ENCODE measurements at places on chromosomes 2 and 18.

DNA sequence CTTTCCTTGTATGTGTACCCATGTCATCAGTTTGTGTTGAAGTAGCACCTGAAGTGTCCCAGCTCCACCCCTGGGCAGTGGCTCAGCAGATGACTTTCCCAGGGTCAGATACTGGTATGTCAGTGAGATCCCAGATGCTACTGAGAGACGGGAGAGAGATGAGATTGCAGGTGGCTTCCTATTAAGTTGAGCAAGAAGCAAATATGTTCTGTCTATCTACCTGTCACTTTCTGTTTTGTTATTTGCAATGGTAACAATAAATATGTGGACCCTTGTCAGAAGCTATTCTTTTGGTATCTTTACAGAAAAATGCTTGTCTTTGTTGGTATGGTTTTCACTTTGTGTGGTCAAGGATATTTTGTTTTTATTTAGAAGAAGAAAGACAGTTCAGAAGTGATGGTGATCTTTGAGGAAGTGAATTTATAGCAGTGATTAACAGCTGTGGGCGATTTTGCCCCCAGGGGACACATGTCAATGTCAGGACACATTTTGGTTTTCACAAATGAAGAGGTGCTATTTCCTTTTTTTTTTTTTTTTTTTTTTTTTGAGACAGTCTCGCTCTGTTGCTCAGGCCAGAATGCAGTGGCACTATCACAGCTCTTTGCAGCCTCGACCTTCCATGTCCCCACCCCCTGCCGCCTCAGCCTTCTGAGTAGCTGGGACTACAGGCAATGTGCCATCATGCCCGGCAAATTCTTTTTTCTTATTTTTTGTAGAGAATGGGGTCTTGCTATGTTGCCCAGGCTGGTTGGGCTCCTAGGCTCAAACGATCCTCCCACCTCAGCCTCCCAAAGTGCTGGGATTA lies 21.4 kb downstream of the MGAT5 start:
- DNase-seq: no peak

- no peak for DNase-seq
Observed at GRCh38 chr2:226687641-226688253, 111.9 kb downstream of the IRS1 start.

DNA sequence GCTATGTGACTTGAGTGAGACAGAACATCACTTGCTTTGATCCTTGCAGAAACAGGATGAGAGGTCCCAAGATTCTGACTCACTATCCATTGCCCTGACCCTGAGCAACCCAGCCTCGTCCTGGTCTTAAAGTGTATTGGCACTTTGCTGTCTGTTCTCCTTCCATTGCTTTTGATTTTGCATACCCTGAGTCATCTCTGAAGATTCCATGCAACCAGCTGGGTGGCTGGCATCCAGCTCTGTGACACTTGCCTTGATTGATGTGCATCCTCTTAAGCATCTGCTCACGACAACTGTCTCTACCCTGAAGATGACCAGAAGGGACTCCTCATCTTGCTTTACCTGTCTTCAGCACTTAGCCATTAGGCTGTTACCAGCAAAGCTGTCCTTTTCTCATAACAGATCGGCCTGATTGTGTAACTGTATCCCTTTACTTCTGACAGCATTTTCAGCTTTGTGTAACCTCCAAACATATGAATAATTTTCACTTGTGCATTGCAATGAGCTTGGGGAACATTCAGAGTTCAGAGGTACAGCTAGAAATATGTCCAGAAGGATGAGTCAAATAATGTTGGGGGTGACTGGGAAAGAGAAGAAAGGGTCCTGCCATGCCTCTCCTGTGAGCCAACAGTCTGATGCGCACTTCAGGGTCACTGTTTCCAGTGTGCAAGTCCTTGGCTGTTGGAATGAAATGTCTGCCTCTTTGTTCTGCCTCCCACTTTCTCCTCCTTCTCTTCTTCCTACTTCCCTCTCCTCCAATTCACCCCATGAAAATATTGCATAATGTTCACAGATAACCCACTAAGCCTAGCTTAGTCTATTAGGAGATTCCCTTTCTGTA lies 249.7 kb upstream of the OSR1 start:
- no peak for DNase-seq

DNA sequence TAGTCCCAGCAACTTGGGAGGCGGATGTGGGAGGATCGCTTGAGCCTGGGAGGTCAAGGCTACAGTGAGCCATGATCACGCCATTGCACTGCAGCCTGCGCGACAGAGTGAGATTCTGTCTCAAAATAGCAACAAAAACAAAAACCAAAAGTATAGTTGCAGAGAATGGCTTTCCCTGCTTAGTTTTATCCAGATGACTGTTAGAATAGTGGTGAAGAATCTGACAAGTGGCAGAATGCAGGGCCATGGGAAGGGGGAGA lies 53.8 kb downstream of the NEDD4L start:
- no peak for DNase-seq

DNA sequence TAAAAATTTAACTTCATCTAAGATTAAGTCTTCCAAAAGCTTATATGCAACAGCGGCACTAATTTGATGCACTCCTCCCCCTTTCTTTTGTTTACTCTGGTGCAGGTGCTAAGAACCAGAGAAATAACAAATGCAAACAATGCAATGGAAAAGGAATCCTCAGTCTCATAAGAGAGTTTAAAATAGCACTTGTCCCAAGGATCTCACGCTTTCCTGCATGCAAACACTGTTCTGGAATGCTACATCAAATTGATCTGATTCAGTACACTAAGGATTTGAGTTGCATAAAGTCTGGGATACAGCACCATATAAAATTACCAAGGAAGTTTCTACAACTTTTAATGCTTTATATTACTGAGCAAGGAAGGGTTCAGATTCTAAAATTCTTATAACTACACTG lies 50.5 kb downstream of the SEPTIN10 start:
- no peak for DNase-seq

DNA sequence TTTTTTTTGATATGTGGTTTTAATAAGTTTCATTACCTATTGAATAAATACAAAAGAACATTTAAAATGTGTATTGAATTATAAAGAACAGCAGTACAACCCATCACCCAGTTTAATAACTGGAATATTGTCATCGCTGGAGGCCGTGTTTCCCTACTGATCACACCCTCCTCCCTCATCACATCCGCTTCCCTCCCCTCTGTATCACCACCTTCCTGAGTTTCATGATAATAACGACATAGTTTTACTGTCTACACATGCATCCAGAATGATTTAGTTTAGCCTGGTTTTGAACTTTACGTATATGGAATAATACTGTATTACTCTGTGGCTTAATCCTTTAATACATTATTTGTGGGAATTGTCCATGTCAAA lies 2.1 kb downstream of the SERPINB8 start:
- no peak for DNase-seq

DNA sequence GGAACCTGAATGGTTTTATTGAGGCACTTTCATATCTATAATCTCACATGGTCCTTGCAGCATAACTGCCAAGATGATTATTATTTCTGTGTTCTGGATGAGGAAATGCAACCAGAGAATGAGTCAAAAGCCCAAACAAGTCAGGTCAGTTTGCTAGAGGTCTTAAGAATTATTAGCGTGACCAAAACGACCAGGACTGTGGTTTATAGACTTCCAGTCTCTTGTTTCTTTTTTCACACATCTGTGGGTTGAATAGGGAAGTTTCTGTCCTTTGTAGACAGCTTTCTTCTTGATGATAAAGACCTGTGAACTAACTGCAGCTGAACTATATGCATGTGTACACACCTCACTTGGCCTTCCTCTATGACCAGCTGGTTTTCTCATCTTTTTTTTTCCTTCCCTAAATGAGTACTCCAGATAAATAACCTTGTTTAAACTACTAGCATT lies 13.9 kb downstream of the ADAM23 start:
- DNase-seq: no peak

GRCh38 chr18:52648201-52648600 lies 308.2 kb downstream of the DCC start:
- DNase-seq: no peak

DNA sequence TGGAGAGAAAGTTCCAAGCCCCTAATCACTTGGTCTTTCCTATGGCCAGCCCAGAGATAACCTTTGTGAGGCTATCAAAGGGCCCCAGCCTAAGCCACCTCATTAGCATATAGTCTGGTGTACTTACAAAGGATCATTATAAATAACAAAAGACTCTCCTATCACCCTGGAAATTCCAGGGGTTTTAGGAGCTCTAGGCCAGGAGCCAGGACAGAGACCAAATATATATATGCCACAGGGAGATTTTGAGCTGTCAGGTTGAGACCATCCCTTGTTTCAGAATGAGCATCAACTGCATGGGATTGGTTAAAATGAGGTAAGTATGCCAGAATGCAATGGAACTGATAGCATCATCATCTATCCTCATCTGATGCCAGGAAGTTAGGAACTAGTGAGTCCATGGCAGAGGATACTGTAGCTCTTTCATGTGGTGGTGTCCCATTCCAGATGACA lies 32.1 kb upstream of the CHRNA1 start:
- no peak for DNase-seq

DNA sequence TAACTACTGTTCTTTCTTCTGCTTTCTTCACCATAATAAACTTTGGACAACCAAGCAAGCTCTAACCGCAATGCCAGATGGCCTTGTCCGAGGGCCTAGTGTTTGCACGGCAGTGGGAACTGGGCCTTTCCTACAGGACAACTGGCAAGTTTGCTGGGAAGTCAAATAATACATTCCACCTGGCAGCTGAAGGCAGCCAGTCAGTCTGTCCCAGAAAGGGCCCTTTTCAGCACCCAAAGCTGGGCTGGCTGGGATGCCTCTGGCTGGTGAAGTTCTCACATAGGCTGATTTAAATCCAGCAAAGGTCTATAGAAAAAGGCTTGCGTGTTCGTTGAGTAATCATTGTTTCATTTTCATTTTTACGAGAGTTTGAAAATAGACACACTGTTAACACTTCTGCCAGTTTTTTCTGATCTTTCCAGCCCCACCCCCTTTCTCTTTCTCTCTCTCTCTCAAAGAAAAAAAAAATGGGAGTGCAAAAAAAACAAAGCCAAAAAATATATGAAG lies 110.0 kb upstream of the EPAS1 start:
- DNase-seq: no peak

DNA sequence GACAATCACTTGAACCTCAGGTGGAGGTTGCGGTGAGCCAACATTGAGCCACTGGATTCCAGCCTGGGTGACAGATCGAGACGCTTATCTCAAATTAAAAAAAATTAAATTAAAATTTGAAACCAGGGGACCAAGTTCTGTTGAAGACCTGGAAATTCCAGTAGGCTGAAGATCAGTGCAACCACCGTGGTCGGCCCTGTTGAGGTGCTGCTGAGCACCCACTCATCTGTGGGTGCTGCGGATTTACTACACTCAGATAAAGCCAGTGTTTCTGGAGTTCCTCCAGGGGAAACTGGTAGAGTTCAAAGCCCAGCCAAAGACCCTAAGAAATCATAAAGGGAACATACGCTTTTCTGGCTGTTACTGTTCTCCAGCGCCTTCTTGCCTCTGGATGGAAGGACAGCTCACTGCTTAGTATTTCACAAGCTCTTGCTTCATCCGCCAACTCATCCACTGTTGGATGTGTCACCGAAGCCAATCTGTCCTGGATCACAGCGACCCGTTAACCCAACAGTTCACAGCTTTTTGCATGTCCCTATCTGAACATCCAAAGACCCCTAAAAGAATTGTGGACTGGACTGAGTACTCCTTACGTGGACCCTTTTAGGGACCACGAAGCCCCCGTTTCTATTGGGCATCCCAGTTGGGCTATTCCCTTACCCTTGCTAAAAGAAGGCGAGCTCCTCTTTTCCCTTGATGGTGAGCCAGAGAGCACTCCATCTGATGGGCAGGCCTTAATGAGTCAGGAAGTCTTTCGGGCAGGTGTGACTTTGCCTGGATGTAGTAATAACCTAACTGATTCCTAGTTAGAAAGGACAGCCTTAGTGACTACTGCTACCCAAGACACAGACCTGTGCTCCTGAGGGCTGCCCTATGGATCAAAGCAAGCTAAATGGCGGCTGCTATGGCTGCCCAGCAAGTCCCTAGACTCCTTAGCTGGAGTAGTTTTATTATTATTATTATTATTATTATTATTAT lies 6.0 kb upstream of the ALPP start:
- no peak for DNase-seq

DNA sequence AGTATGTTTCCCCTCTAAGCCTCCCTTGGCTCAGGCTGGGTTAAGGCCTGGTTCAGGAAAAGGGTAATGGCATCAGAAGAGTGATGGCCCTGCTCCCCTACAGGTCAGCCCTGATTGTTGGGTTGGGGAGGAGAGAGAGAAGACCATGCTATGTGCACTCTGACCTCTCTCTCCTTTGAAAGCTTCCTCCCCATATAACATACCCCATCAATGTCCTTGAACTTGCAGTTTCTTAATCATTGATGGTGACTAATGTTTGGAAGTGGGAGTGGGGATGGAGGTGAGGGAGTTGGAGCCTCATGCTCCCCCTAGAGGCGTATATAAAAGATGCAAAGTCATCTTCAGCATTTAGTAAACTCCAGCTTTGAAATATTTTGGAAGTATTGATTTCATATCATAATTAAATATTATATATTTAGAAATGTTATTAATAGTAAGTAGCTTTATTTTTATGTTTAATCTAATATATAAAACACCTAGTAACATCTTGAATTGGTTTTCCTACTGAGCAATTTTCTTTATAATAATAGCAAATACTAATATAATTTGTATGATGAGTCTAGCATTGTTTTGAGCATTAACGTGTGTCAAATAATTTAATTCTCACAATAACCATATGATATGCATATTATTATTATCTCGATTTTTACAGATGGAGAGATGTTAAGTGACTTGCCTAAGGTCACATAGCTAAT lies 8.8 kb downstream of the PLCL1 start:
- no peak for DNase-seq

DNA sequence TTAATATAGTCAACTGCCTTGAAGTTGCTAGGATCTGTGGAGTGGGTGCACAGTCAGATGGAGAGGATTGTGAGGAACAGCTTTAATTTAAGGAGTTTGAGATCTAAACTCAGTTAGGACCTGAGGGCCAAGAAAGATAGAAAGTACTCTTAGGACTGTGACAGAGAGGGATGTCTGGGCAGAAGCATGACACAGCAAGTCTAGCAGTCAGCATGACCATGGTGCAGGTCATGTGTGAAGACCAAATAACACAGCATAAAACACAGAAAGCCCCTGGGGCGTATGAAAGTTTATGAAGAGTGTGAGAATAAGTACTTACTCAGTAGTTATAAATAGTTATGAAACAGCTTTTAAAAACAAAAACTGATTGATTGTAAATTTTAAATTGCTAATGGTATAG lies 107.2 kb downstream of the GALNT1 start:
- no peak for DNase-seq

- DNase-seq: no peak
Observed at GRCh38 chr2:140027320-140027719, 1247.1 kb upstream of the NXPH2 start.

GRCh38 chr2:227127201-227127600 lies 36.8 kb downstream of the COL4A4 start:
- DNase-seq: no peak

- no peak for DNase-seq
Observed at GRCh38 chr18:1760901-1761300, 810.4 kb downstream of the METTL4 start.

DNA sequence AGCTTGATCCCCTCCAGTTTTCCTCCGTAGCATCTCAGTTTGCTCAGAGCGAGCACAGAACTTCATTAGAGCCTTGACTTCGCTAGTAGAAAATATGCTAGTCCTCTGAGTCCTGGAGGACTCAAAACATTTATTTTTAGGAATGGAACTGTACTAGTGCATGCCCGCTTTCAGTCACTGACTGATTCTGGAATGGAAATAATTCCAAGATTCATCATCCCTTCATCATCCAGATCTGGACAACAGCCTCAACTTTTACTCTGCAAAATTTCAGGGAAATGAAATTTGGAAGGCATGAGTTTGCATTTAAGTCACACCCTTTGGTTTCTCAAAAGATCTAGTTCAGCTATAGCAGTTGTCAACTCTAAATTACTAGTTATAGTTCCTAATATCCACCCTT lies 304.6 kb downstream of the XIRP2 start:
- DNase-seq: no peak

- no peak for DNase-seq
Observed at GRCh38 chr2:236166796-236167296, 1.3 kb downstream of the GBX2 start.

All from activated T-cell treated with anti-CD3 and anti-CD28 coated beads for 1 hour (primary cell).